SIG-M5 (cell line): ENCODE measurements at places on chromosomes 11 and 22.

- no peak for DNase-seq
Observed at GRCh38 chr11:84962018-84962417, 665.1 kb downstream of the DLG2 start.

DNA sequence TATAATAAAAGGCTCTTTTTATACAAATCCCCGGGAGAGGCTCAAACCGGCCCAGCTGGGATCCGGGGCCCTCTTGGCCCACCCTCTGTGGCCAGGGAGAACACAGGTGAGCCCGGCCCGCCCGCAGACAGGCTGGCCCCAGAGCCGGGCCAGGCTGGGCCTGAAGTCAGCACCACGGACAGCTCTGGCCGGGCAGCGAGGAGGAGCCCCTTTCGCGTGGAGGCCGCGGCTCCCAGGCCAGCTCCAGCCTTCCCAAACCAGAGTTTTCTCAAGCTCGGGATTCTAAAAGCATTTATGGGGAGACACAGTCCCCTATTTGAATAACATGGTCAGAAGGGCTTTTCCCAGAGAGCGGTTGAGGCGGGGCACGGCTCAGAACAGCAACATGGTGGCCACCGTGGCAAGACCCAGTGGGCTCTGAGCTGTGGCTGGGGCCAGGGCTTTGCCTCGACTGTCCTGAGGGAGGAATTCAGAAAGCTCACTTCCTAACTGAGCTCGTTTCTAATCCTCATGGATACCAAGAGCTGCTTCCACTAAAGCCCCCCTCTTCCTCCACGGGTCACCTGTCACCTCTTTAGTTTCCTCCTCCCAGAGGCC, 115.4 kb downstream of the BRD1 start:
- no peak for DNase-seq

DNA sequence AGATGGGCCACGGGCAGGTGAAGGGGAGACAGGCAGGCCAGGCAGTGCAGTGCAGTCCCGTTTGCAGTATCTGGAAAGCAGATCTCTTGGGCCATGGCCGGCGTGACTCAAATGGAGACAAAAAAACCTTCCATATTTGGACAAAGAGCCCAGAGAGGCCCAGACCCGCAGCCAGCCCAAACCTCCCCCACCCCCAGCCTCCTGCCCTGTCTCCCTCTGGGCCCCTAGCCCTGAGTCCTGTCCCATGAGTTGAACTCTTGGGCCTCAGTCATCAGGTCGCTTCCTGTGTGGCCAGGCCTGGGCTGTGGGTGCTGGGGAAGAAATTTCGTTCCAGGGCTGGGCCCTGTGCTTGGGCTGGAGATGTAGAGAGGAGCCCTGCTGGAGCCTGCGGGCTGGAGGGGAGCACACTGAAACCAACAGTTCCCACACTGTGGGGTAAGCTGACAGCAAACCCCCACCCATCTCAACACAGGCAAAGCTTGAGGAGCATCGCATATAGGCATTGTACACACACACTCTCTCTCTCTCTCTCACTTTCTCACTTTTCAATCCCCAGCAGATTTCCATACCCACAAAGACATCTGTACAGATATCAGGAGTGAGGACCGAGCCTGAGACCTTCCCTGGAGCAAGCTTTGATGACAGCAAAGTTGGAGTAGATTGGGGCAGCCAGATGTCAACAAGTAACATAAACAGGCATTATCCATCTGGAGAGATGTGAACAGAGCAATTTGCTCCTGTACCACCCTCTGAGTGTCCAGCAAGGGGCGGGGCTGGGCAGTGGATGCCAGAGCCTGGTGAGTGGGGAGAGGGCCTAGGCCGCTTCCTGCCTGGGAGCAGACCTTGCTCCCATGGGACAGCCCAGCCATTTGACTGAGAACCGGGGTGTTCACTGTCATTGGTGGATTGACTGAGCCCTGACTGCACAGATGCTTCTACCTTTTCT, 17.2 kb downstream of the ARHGEF17 start:
- DNase-seq = no peak

DNA sequence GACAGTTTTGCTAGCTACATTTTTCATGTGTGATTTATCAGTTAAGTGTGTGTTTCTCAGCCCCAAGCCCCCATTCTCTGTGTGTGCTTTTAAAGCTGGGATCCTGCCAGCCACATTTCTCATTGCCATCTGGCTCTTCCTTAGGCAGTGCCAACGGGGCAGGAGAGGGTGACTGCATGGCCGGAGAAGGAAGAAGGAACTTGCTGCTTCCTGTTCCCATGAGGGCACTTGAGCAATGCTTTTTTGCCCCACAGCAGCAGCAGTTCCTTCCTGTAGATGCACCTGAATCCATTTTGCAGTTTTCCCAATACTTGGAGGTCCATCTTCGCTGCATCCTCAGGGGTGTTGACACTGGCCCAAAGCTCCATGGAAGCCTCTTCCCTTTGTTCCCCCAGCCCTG, 37.5 kb downstream of the TNRC6B start:
- DNase-seq = no peak

DNA sequence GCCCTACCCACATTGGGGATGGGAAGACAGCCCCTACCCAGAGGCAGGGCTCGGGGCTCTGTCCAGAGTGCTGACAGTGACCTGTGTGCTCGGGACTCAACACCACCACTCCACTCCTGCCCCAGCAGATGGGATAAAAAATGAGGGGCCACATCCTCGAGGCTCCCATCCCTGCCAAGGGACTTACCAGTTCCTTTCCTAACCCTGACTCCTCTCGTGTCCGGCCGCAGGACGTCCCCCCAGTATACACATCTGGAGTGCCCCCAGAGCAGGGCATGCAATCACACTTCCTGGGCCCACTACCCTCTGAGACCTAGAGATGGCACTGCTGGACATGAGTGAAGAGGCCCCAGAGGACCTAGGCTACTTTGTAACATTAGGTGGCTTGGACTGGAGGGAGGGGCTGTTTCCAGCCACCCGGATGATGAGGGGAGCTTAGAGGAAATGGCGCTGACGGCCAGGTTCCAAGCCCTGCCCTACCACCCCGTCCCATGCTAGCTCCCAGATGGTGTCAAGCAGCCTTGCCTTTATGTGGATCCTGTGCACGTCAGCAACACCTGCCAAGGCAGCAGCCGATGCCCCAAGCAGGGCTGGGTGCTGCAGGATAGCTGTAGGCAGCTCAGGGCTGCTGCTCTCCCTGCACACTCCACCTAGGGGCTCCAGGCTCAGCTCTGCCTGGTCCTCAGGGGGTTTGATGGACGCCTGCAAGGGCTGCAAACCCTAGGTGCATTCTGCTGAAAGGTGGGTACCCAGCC, 86.6 kb downstream of the DGCR2 start:
- no peak for DNase-seq

- DNase-seq = no peak
Observed at GRCh38 chr11:119578521-119579191, 150.3 kb downstream of the NECTIN1 start.

DNA sequence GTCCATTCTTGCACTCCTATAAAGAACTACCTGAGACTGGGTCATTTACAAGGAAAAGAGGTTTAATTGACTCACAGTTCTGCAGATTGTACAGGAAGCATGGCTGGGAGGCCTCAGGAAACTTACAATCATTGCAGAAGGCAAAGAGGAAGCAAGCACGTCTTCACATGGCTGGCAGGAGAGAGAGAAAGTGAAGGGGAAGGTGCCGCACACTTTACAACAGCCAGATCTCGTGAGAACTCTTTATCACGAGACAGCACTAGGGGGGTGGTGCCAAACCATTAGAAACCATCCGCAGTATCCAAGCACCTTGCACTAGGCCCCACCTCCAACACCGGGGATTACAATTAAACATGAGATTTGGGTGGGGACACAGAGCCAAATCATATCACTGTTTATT, 19.4 kb upstream of the POLA2 start:
- DNase-seq = no peak
